ENCODE measurements at places on chromosomes 4 and X.

DNA sequence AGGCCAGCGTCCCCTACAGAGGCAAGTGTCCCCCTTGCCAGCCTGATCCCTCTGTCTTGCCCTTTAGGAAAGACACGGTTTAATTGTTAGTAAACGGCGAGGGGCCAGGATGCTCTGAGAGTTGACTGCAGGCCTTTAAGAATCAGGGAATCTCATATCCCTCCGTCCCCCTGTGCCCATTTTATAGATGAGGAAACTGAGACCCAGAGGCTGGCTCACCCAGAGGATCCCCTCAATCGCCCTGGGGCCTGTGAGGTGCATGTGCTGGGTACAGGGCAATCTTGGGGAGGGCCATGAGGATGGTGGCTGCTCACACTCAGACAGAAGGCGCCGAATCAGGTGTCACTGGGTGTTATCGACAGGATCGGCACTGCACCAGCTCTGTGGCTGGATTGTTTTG lies 575 bp downstream of the ZNF185 start:
- no peak for DNase-seq

DNA sequence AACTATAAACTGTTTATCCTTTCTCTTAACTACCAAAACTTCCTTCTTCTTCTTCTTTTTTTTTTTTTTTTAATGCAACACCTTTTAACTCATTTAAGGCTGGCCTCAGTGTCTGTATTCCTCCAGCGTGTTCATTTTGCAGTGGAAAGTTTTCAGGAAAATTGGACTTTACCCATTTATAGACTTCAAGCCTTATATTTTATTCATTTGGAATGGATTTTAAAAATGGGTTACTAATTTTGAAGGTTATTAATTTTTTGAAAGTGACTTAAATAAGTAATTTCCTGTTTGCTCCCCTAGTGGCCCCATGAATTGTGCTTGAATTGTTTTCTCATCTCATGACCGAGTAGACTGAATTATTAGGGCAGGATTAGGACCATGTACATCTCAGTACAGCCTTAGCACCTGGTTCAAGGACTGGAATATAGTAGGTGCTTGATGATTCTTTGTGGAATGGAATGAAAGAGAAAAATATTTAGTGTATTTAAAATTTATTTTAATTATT lies 282.7 kb downstream of the ANKRD50 start:
- DNase-seq = no peak

DNA sequence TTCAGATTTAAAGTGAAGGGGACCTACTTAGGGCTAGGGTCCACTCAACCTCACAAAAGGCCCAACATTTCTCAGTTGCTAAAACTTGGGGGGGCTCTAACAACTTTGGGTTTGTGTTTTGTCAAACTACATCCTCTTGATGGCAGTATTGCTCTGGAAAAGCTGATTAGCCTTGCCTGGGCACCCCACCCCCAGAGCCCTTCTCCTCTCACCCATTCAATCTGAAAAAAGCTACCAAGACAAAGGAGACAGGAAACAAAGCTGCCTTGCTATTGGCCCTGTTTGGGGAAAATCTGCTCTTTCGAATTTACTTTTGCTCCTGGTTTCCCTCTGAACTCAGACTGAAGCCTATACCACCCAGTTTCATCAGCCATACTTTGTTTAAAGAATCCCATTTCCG lies 195.2 kb upstream of the STK26 start:
- no peak for DNase-seq

DNA sequence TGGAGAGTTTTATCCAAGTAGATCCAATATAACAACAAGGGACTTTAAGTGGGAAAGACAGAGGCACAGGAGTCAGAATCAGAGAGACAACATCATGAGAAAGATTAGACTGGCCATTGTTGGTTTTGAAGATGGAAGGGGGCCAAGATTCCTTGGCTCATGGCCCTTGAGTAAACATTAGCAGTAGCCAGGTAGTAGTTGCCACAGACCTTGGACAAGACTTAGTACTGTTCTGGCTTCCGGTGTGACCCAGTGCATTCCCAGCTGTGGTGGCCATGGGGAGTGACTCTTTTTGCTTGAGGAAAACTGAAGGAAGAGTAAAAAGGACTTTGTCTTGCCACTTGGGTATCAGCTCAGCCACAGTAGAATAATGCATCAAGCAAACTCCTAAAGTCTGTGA lies 462.2 kb upstream of the CPXCR1 start:
- DNase-seq = no peak

GRCh38 chr4:69859140-69859685 lies 732 bp downstream of the SULT1E1 start:
- DNase-seq = no peak

- no peak for DNase-seq
Measured at GRCh38 chr4:21192367-21192766, 492.1 kb downstream of the PACRGL start.
